IgD-negative memory B cell (primary cell): ENCODE measurements at places on chromosomes 5 and 9. TPM values are rescaled to one million over a fixed set of nuclear protein-coding genes. Genes with fewer than 3 reads are reported as not detected.

The GMCL2 gene
- polyA plus RNA-seq = not detected

The OSMR gene
- not detected for polyA plus RNA-seq

The SMIM33 gene
- not detected for polyA plus RNA-seq

The GABRA6 gene
- polyA plus RNA-seq = not detected

The ANXA6 gene
- 298 TPM for polyA plus RNA-seq

The PCDHA6 gene
- not detected for polyA plus RNA-seq

The ADAM19 gene
- polyA plus RNA-seq = 45.1 TPM

The ARHGEF37 gene
- 0.36 TPM for polyA plus RNA-seq

The PCDHB16 gene
- not detected for polyA plus RNA-seq

The NEURL1B gene
- not detected for polyA plus RNA-seq

The CCL21 gene
- polyA plus RNA-seq = not detected
